ENCODE measurements at places on chromosomes 4 and X. TPM values are rescaled to one million over a fixed set of nuclear protein-coding genes. Genes with fewer than 3 reads are reported as not detected.

The HSFX1 gene
- 0.25 TPM for total RNA-seq

GRCh38 chrX:75547783-75548182, 24.9 kb upstream of the ZDHHC15 start:
- no peak for DNase-seq

The ART3 gene
- not detected for total RNA-seq

The F11 gene
- total RNA-seq, result not detected

DNA sequence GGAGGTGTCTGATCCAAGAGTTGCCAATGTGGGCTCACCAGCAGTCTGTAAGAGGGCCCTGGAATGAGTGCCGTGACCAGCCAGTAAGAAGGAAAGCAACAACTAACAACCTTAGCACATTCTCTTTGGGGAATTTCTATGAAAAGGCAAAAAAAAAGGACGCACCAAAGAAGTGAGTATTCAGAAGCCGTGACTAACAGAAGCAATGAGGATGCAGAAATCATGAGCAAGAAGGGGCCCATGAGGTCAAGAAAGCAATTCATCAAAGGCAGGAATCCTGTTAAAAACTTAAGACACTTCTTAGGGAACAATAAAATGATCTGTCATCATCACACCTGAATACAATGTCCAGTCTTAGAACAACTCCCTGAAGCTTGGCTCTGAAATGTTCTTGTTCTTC, 260.5 kb downstream of the RAPGEF2 start:
- DNase-seq, result no peak

GRCh38 chrX:134670134-134670924, 12.1 kb upstream of the PLAC1 start:
- no peak for DNase-seq

DNA sequence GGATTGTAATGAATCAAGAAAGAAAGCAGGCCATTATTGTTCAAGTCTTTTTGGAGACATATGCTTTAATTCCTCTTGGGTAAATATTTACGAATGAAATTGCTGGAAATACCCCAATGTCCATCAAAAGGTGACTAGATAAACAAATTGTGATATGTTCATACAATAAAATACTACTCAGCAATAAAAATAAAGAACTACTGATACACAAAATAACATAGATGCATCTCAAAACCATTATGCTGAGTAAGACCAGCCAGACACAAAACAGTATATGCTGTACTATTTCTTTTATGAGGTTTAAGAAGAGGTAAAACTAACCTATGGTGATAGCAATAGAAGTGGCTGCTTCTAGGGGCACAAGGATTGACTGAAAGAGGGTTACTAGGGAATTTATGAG, 28.8 kb upstream of the JADE1 start:
- DNase-seq, result no peak

- DNase-seq, result no peak
These were observed 1.0 kb downstream of the GPR50 start for GRCh38 chrX:151177141-151178027.

The KLHL34 gene
- total RNA-seq, result 0.60 TPM

- no peak for DNase-seq
These were observed 1.7 kb downstream of the SEC31A start for GRCh38 chr4:82889287-82889686.

GRCh38 chr4:180437601-180438000, 1805.6 kb upstream of the TENM3 start:
- no peak for DNase-seq

DNA sequence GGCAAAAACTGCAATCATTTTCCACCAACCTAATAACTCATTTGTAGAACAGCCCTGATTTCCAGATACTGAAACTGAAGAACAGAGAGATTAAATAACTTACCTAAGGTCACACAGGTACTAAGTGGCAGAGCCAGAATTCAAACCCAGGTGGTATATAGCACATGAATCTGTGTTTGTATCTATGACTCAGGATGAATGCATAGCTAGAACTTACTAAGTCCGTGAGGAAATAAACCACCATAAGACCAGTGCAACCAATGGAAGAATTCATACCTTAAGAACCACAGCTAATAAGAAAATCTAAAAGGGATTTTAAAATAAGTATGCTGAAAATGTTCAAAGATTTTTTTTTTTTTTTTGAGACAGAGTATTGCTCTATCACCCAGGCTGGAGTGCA, 1.5 kb upstream of the PLAC1 start:
- no peak for DNase-seq

The CNGA1 gene
- total RNA-seq, result 0.16 TPM

The AGTR2 gene
- total RNA-seq, result not detected

The ZCCHC12 gene
- total RNA-seq, result 1.2 TPM

DNA sequence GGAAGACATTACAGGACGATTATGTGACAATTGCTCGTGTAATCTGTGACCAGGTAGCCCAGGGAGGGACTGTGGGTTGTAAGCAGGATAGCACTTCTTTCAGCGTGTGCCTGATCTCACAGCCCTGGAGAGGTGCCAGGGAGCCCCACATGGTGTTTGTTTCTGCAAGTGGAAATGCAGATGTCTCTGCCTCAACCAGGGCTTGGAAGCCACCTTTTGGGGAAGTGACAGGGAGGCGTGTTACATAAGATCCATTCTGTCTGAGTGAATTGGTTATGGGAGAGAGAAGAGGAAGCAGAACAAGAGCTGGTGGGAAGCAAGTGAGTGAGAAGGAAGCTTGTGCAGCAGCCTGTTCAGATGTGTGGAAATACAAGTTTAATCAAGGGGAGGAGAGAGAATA, 104.5 kb upstream of the GATB start:
- DNase-seq, result no peak

DNA sequence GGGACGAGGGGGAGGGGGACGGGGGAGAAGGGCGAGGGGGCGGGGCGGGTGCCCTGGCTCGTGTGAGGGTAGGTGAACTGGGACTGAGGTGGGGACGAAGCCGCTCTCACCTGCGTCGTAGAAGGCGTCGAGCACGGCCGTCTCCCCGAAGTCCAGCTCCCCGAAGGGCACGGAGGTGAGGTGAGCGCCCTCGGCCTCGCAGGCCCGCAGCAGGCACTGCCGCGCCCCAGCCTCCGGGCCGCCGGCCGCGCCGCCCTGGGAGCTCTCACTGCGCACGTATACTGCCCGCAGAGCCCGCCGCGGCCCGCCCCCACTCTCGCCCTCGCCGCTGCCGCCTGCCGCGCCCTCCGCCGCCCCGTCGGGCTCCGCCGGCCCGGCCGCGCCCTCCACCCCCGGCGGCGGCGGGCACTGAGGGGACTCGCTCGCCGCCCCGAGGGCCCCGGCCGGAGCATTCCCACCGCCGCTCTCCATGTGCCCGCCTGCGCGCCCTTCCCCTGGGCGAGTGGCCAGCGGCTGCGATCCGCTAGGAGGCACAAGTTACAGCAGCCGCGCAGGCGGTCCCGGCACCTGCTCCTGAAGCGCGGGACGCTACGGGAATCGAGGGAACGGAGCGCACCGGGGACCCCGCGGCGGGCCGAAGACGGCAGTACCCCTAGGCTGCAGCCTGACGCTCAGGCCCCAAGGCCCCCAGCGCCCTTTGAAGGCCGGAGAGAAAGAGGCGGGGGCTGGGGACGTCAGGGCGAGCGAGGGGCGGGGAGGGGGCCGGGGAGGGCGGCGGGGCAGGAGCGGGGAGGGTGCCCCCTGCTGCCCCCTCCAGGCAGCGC, at the start of gene MAP3K15:
Gene MAP3K15 (minus strand): TSS at position 718 of the 824 bp plus-strand sequence. CDS start 247 bp downstream, at position 471.
- DNase-seq, result peak; percentile 46

DNA sequence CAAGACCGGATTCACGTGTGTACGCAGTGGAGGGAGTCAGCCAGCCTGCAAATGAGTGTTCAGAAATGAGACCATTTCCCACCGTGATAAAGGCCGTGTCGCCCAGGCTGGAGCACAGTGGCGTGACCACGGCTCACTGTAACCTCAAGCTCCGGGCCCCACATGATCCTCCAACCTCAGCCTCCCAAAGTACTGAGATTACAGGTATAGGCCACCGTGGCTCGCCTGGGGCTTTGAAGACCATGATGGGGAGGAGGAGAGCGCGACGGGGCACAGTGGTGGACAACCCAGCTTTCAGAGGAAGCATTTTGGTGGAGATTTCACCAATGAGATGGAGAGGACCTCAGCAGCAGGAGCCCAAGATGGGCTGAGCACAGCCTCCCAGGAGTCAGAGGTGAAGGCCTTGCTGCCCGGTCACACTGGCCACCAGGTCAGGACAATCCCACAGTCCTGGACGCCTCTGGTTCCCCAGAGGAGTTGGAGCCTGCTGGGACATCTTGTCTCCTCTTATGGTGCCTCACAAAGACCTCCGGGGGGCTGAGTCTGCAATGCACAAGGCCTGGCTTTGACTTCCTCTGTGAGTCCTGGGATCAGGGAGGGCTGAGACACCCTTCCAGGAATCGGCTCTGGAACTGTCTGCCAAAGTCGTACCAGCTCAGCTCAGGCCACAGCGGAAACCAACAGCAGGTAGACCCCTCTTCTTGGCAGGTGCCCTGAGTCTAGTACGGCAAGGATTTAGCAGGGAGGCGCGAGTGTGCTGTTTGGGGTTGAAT, 22.4 kb upstream of the MXD4 start:
- no peak for DNase-seq

Data from activated CD4-positive, alpha-beta T cell treated with anti-CD3 and anti-CD28 coated beads for 36 hours (primary cell).